ENCODE measurements at places on chromosomes 1 and 21. TPM values are rescaled to one million over a fixed set of nuclear protein-coding genes. Genes with fewer than 3 reads are reported as not detected.

The HAO2 gene
- not detected for total RNA-seq

DNA sequence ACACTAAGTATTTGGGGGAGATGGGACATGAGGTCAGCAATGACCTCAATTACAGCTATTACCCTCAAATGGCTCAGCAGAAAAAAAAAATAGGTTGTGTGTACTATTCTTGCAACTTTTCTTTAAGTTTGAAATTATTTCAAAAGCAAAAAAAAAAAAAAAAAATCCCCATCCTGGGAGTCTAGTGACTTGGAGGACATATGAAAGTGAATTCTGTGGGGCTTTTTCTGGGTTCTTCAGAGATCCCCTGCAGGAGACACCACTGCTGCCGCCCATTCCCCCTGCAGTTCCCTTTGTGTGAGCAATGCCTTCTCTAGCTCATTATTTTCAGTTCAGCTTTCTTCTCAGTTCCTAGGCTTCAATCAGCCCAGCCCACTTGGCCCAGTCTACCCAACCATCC, 16.7 kb downstream of the HSD11B1 start:
- DNase-seq, result no peak

- no peak for DNase-seq
Observed at GRCh38 chr1:209051570-209051969, 531.9 kb upstream of the CAMK1G start.

The CFAP107 gene
- total RNA-seq, result not detected

- DNase-seq, result no peak
Observed at GRCh38 chr21:39054066-39054465, 129.2 kb downstream of the PSMG1 start.

- DNase-seq, result no peak
Observed at GRCh38 chr1:23178950-23179349, 10.3 kb upstream of the LUZP1 start.
